ENCODE measurements at places on chromosomes 13 and 19. TPM values are rescaled to one million over a fixed set of nuclear protein-coding genes. Genes with fewer than 3 reads are reported as not detected.
A peak's percentile ranks its signal among the peaks of the same experiment; 100 is the strongest.

SLC10A2 gene
- not detected for total RNA-seq

KLK13 gene
- total RNA-seq, result not detected

PABPC3 gene
- total RNA-seq, result 4.9 TPM

- DNase-seq, result no peak
These were observed 552.3 kb upstream of the ARGLU1 start for GRCh38 chr13:107119989-107120881.

B3GNT8 gene
- not detected for total RNA-seq

GRCh38 chr19:35559781-35560180, 3.7 kb downstream of the ATP4A start:
- DNase-seq, result no peak

DNA sequence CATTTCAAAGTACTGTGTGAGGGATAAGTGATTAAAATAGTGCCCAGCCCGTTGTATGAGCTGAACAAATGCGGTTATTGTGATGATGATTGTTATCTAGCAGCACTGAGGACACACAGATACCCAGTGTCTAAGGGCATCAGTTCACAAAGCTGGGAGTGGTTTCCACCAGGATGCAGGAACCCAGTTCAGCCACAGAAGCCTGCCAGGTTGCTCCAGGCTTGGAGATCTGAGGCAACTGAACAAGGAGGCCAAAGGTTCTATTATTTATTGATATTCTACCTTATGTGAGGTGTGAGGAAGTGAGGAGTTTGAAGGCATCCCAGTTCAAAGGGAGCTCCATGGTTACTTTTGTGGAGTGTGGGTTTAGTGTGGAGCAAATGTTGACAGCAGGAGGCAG, 13.2 kb downstream of the DIAPH3 start:
- no peak for DNase-seq

SLC46A3 gene
- 6.9 TPM for total RNA-seq

- DNase-seq, result no peak
These were observed 21.6 kb downstream of the CPAMD8 start for GRCh38 chr19:17005000-17005399.

NANOS3 gene
- not detected for total RNA-seq

DNA sequence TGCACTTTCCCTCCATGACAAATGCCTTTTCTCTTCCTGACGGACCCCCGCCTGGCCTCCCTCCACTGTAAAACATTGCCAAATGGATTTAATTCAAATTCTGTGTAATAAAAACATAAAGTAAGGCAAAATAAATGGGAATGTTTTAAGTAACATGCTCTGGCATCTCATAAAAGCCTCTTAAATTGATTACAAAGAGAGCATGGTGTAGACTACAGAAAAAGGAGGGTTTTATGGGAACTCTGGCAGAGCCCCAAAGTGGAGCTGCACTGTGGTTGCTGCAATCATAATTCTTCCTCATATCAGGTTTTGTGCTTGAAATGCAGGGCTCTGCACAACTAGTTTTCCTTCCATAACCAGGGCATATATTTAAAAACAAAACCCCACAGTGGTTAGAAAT, 44.3 kb upstream of the SIAH3 start:
- no peak for DNase-seq

- peak; percentile 45 for DNase-seq
These were observed 59.5 kb downstream of the KLF12 start for GRCh38 chr13:74074723-74075122.

DNA sequence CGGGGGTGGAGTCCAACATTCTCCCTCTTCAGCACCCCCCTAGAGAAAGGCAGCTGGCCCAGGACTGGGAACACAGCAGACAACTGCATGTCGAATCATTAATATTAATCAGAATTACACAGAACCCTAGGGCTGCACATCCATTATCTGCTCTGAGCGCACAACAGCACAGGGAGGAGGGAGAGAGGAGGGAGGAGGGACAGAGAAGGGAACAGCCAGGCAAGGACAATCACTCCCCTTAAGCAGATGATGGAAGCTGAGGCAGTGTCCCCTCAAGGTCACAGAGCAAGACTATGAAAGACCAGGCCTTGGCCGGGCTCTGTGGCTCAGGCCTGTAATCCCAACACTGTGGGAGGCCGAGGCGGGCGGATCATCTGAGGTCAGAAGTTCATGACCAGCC, 25.7 kb downstream of the TLE6 start:
- DNase-seq, result no peak

- no peak for DNase-seq
These were observed 337.7 kb downstream of the DNAJC15 start for GRCh38 chr13:43360892-43361610.

GRCh38 chr13:113002206-113002912, 33.3 kb downstream of the MCF2L start:
- DNase-seq, result no peak

- no peak for DNase-seq
These were observed 121.0 kb downstream of the KLF5 start for GRCh38 chr13:73179650-73180274.
